ENCODE measurements at places on chromosomes 3 and 15.

- DNase-seq = no peak
These were observed 22.1 kb downstream of the ALDH1L1 start for GRCh38 chr3:126158016-126158911.

GRCh38 chr15:96586901-96587300 is 256.4 kb downstream of the NR2F2 start:
- no peak for DNase-seq

GRCh38 chr3:149077628-149078027 is 8.7 kb downstream of the HLTF start:
- no peak for DNase-seq

GRCh38 chr3:128052595-128053351 is 536 bp downstream of the SEC61A1 start:
- no peak for DNase-seq

GRCh38 chr15:45180201-45180600 is 7.6 kb downstream of the SHF start:
- DNase-seq = no peak

GRCh38 chr3:142975316-142975995 is 12.0 kb upstream of the PAQR9 start:
- DNase-seq = no peak

- no peak for DNase-seq
These were observed 34.6 kb downstream of the FGD5 start for GRCh38 chr3:14853271-14853951.

DNA sequence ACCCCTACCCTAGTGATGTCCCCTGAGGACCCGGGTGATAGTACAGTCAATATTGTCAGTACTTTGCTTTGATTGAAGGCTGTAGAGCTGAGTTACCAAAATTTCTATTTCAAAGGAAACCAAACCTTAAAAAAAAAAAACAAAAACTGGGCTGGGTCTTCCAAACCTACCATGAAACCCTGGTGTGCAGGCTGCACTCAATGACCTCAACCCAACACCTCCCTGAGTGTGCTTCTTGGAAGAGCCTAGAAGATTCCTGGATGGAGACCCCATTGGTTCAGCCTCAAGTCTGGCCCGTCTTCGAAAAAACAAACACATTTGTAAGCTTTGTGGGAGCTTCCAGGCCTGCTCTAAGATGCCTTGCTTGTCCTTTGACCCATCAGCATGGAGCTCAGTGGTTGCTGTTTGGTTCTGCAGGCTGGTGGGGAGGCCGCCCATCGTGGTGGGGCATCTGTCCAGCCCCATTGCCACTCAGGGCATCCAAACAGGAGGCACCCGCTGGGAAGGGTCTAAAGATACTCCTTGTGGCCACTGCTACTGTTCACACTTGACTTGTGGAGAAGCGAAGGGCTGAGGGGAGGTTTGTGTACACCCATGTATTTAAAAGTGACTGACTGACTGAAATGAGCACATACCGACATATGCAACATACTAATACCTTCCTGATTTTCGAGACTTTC is 32.2 kb downstream of the CRTAP start:
- no peak for DNase-seq

DNA sequence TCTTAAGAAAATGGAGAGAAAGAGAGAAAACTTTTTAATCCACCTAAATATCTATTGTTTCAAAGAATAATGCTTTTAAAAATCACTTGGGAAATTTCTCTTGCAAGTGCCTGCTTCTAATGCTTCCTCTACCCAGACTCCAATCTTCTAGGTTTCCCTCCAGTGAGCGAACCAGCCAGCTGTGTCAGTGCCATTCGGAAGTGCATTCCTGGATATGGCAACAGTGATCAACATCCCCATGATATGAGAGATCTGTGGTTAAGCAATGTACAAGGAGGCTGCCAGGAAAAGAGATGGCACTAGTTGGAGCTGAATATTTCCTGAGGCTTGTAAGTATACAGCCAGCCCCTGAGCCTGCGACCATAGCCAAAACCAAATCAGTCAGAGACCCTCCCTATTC is 53.3 kb upstream of the KCNMB2 start:
- no peak for DNase-seq

- DNase-seq = no peak
These were observed 370.6 kb upstream of the TBL1XR1 start for GRCh38 chr3:177567833-177568232.

- no peak for DNase-seq
These were observed 186.1 kb downstream of the SEMA6D start for GRCh38 chr15:47903368-47903767.

DNA sequence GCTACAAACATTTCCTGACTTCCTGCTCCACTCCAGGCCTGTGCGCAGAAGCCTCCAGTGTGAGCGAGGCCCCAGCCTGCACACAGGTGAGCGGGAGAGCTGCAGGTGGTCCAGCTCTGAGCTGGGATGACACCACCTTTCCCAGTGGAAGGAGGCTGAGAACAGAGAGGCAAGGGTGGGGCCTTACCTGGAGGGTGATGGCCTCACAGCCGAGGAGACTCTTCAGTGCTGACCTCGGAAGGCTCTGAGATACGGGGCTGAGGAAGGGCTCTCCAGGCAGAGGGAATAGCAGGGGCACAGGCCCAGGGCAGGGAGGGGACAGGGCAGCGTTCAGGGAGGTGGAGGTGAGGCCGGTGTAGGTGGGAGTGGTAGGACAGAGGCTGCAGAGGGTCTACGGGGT is 70.8 kb downstream of the EFCAB12 start:
- no peak for DNase-seq

DNA sequence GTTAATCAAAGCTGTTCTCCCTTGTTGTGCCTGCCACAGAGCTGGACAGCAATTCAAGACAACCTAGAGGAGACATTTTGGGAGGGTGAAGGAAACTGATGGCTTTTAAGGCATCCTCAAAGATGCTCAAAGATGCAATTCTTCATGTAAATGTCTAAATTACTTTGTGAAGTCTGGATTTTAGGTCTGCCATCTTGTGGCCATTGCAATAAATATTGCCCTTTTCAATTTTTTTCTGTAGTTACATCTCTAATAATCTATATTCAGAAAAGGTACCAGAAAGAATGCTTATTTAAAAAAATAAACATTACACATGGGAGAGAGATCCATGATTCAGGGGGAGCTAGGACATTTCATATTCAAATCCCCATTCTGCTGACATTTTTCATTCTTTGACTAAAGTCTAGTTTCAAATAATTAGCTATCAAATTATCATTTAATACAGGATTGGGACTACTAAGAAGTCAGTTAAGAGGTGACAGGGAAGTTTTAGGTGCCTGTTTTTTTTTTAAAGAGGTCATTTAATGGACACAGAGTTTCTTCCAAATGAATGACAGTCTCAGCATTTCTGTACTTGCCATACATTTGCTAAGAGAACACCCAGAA is 259.8 kb upstream of the WNT5A start:
- DNase-seq = no peak

DNA sequence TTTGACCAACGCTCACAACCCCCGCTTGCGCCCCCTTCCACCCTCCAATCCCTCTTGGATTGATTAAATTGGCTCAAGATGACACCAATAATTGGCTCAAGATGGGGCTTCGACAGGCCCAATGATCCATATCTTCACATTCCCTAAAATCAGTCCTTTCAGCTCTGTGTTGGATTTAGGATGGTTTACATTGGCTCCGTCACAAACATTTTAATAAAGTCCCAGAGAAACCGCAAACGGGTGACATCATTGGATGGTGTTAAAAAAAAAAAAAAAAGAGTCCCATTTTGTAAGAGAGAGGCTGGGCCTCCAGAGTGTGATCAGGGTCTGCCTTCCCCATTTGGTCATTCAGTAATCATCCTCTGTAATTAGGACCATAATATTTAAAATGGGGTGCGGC is 113.4 kb upstream of the MRPS22 start:
- DNase-seq = no peak

GRCh38 chr3:48858709-48859108 is 11.0 kb upstream of the PRKAR2A start:
- no peak for DNase-seq

- DNase-seq = no peak
These were observed 115.6 kb downstream of the SENP2 start for GRCh38 chr3:185701611-185702261.

DNA sequence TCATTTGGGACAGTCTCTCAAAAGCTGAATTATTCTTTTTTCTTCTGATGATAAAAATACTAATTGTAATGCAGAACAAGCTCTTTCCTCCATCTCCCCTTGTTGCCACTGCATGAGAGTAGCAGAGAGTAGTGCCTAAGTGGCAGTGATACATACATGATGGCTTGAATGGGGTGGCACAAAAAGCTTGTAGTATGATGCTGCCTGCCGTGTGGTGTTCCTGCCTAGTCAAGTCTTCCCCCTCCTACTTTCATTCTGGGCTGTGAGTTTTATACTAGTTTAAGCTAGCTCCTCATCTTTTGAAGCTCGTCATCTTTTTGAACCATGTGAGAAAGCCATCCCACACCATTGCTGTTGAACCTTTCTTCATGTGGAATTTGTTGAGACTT is 230.5 kb downstream of the NFKBIZ start:
- DNase-seq = no peak

DNA sequence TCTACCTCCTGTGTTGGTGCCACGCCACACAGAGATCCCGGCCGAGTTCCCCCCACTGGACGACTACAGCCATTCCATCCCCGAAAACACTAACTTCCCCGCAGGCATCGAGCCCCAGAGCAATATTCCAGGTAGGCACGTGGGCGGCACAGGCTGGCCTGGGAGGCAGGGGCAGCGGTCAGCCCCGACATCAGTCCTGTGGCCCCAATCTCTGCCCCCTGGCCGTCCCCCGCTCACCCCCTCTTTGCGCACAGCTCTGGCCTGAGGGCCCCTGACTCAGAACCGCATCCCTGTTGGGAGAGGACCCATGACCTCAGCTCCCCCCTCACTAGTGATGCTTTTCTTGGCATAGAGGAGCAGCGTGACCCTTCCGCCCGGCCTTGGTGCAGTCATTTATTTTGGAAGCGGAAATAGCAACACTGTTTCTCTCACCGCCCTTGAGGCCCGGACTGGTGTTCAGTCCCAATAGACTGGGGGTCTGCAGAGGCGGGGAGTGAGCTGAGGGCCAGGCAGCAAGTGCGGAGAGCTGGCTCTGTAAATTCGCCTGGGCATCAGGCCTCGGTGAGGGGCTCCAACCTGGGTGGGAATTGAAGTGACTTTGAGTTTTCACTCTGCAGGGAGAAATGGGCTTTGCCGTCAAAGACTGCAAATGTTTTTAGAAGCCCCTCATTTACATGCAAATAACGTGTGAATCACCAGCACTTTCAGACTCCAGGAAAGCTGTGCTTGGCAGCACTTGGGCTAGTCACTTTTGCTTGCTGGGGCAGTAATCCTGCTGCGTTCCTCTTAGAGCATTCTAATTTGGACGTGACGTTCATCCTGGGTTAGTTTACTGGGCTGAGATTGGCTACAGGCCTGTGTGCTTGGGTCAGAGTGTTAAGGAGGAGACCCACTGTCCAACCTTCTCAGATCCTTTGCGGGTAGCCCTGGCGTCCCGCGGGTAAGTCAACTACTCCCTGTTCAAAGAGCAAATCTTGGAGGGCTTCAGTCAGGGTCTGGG is 88.9 kb downstream of the AAGAB start:
- no peak for DNase-seq

- DNase-seq = no peak
These were observed 166.8 kb upstream of the TGFBR2 start for GRCh38 chr3:30439451-30440053.

GRCh38 chr3:85796140-85796539 is 837.4 kb downstream of the CADM2 start:
- no peak for DNase-seq

GRCh38 chr3:71072287-71072686 is 511.2 kb downstream of the FOXP1 start:
- DNase-seq = no peak

- DNase-seq = no peak
These were observed 27.0 kb downstream of the ATRIP start for GRCh38 chr3:48473617-48473952.

DNA sequence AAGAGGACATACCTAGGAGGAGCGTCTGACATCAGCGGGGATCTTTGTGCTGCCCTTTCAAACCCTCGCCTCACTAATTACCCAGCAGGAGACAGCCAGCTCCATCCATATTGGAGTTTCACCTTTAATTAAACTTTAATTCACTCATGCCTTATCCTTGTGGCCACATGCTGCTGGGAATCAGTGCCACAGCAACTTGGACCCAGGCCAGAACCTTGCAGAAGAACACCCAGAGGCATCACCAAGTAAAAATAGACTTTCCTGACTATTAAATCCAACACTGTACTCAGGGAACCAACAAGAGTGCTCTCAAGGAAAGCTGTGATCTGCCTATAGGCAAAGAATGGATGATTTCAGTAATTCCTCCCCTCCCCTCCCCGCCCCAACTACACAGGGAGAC is 23.9 kb downstream of the EIF1B start:
- no peak for DNase-seq

DNA sequence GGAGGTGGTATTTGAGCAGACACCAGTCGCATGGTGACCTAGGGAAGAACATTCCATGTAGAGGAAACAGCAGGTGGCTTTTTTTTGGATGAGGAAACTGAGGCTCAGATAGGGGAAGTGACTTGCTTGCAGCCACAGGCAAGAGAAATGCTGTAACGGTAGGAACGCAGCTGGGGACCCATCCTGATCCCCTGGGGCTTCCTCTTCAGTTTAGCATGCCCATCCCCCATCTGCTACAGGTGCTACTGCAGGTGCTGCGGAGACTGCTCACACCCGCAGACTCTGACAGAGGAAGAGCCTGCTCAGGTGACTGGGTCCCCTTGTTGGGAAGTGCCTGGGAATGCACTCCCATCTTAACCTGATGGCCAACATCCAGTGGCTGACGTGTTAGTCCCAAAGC is 55.4 kb upstream of the SEC13 start:
- no peak for DNase-seq

- DNase-seq = no peak
These were observed 835.6 kb downstream of the IGSF11 start for GRCh38 chr3:118199044-118199443.

DNA sequence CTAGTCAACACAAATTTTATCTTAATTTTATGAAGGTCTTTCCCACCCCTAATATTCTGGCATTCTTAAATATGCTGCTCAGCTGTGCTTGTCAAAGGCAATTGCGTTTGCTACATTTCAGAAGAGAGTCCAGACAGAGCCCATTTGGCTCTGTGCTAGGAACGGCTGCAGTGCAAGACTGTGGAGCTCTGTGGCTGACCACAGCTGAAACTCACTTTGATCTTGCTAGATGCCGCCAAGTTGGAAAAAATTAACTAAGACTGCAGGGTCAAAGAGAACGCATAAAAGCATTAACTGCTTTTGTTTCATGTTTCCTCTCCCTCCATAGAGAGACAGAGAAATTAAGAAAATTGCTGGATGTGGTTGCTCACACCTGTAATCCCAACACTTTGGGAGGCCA is 7.6 kb upstream of the PPP1R2 start:
- no peak for DNase-seq

All from stimulated activated CD4-positive, alpha-beta T cell treated with anti-CD3 and anti-CD28 coated beads, Interleukin-4, amount 100 ng/mL, for 24 hours (primary cell).